ENCODE measurements at places on chromosomes 7 and 10.

- no peak for DNase-seq
Observed at GRCh38 chr7:21104124-21104500, 317.4 kb upstream of the SP8 start.

GRCh38 chr7:44956157-44956766 is 22.6 kb downstream of the MYO1G start:
- peak; percentile 3 for DNase-seq

DNA sequence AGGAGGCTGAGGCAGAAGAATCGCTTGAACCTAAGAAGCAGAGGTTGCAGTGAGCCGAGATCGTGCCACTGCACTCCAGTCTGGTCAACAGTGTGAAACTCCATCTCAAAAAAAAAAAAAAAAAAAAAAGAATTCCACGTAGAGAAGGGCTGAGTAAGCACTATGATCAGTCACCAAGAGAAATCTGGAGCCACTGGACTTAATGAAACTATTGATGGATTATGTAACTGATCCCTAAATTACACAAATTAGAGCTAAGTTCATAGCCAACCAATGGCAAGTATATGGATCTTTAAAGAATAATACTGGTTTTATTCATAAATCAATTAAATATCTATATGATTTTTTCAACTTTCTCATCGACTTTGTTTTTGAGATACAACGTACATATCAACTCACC is 72.2 kb upstream of the ABLIM1 start:
- no peak for DNase-seq

DNA sequence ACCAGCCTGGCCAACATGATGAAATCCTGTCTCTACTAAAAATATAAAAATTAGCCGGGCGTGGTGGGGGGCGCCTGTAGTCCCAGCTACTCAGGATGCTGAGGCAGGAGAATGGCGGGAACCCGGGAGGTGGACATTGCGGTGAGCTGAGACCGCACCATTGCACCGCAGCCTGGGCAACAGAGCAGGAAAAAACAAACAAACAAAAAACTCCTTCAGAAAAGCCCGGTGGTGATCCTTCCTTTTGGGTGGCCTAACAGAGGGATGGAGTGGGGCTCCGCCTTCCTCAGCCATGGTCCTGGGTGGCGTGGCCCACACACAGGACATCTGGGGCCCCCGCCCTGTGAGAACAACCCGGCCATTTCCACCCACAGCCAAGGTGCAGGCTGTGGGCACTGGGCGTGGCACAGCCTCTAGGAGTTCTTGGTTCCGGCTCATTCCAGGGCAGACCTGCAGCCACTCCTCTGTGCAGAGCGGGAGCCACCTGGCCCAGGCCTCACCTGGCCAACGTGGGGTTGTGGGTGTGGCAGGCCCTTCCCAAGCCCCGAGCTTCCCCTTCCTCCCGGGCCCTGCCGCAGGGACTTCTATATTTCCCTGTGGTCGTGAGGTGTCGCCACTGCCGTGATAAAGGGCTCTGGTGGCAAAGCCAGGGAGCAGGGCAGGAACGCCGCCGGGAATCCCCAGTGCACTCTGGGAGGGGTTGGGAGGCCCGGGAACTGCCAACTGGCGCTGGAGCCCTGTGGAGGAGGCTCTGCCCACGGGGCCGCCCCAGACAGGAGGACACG is 37.6 kb downstream of the GET4 start:
- no peak for DNase-seq

DNA sequence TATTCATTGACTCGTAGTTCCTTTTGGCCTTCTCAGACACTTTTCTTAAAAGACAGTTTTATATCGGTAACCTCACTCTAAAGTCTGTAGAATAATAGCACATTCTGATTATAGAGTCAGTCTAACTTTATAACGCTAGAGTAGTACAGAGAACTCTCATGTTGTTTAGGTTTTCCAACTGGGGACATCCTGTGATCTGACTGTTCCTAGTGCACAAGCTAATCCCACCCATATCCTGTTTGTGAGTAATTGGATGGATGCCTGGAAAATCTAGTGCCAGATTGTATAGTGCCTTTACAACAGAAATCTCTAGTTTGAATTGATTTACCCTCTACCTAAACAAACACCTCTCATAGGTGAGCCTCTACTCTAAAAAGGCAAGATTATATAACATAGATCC is 107.4 kb downstream of the ZEB1 start:
- DNase-seq = no peak

Data from CD4-positive, CD25-positive, alpha-beta regulatory T cell (primary cell).